Posterior vena cava (tissue), 2 donors: ENCODE measurements at places on chromosomes 6 and 20. TPM values are rescaled to one million over a fixed set of nuclear protein-coding genes. Genes with fewer than 3 reads are reported as not detected.

DNA sequence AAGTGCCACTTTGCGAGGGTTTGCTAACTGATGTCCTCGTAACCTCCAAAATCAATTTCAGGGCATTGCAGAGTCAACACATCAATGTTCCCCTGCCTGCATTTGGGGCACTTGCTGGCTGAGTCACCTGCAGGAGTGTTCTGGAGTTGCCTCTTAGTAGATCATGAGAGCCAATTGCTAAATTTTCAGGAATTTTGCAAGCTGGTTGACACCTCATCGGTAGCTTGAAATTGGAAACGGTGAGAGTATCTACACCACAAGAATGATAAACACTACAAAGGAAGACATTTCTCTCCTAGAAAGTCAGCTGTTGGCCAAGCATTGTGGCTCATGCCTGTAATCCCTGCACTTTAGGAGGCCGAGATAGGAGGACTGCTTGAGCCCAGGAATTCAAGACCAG lies 10.8 kb upstream of the BFSP1 start:
- no peak for DNase-seq

- DNase-seq = no peak
Measured at GRCh38 chr6:110348961-110349690, 9.0 kb downstream of the METTL24 start.

DNA sequence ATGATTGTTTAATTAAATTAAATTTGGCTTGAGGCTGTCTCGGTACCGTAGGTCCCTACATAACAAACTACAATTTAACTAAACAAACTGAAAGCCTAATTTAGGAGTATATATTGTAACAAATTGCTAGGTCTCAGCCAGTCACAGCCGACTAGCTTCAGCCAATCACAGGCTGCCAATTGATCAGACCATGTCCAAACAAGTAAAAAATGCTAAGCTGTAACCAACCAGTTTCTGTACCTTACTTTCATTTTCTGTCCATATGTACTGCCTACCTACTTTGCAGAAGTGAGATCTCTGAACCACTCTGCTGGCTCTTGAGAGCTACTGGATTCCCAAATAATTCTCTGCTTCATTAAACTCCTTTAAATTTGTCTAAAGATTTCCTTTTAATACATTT lies 648.0 kb upstream of the GJE1 start:
- DNase-seq = no peak

- DNase-seq = no peak
Measured at GRCh38 chr6:135801755-135802465, 49.6 kb upstream of the PDE7B start.

DNA sequence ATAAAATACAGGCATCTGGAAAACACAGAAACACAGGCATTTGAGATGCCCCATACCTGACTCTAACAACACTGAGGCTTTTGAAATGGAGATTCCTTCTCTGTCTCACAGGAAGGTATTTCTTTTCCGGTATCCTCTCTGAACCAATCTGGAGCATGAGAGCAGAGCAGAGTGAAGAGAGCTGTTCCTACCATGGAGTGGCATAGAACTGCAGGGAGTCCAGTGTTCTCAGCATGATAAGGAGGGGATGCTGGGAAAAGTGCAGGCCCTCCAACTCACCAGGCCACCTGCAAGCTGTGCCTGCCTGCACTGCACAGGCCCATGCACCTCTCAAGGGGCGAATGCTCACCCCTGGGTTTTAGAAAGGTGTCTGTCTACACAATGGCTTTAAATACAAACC lies 89.2 kb downstream of the FOXA2 start:
- no peak for DNase-seq

GRCh38 chr6:149049230-149049629 lies 268.3 kb upstream of the TAB2 start:
- no peak for DNase-seq

GRCh38 chr20:49850463-49851230 lies 38.0 kb downstream of the SLC9A8 start:
- DNase-seq = no peak

DNA sequence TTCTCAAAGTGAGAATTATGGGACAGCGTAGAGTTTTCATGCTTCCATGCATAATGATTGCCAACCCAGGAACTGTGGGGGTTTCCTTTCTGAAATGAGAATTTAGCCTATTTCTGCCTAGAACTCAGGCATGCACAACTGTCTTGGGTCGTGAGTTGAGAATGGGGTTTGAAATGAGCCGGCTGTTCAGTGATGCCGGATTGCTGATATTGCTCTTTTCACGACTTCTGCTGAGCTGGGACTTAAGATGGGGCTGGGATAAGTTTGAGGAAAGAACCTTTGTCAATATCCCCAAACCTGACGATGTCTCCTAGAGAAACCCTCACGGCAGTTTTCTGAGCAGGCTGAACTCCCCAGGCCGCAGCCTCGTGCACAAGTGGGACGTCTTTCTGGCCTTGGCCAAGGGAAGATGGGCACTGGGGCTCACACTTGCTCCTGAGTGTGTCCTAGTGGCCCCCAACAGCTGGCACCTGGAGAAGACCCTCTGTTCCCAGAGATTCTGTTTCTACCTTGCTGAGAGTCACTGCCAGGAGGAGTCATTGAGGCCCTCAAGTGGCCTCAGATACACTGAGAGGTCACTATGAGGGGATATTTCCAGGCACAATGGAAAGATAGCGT lies 34.1 kb upstream of the RIN2 start:
- no peak for DNase-seq

DNA sequence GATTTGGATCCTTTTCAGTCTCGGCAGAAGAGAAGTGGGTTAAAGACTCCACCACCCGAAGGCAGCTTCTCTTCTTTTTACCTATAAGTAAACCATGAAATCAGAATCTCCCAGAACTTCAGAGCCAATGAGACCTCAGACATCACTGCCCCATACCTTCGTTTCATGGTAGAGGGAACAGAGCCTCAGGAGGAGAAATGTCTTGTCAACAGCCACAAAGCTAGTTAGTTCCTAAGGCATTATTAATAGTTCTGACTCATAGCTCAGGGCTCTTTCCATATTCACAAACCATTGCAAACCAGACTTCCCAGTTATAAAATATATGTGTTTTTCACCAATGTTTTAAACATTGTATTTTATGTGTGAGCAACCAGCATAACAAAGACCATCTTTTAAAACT lies 118.7 kb upstream of the RIPOR2 start:
- no peak for DNase-seq

DNA sequence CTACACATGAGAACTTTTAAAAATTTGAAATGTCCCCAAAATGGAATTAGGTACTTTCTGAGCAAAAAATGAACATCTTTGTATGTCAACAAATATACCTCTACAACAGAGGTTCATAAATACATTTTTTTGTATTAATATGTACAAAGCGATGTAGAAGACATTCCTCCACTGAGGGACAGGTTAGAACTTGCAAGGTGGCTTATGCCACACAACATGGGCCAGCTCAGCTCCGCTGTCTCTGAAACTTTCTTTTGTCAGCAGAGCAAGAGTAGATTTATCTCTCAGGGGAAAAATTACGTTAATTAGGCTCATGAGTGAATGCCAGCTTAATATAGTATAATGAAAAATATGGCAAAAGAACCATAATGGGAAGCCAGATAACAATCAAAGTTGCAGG lies 10.6 kb upstream of the TMEM242 start:
- DNase-seq = no peak

GRCh38 chr6:22613695-22614094 lies 44.3 kb downstream of the HDGFL1 start:
- DNase-seq = no peak

DNA sequence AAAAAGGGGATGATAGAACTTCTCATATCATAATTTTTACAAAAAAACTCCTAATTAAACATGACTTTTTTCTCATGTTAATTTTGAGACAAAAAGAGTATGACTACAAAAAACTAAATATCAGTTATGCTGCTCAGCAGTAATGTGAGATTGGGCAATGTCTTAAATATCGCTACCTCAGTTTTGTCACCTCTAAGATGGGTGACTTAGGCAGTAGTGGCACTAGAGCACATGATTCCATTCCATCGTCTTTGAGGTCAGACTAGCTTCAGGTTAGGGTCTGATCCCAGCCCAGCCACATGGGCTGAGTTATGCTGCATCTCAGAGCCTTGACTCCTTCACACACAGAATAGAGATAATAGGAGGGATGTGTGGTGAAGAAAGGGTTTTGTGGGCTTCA lies 11.0 kb downstream of the DCBLD1 start:
- no peak for DNase-seq

DNA sequence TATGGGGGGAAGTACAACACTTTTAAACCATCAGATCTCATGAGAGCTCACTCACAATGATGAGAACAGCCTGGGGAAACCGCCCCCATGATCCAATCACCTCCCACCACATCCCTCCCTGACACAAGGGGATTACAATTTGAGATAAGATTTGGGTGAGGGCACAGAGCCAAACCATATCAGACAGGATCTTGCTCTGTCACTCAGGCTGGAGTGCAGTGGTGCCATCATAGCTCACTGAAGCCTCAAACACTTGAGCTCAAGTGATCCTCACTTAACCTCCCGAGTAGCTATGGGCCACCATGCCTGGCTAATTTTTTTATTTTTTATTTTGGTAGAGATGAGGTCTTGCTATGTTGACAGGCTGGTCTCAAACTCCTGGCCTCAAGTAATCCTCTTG lies 5.1 kb upstream of the IYD start:
- DNase-seq = no peak

GRCh38 chr20:31740656-31741323 lies 1.7 kb downstream of the TPX2 start:
- DNase-seq = no peak

The FKBP1A gene
- 274 TPM for total RNA-seq

The PRRT1 gene
- 3.6 TPM for total RNA-seq

The HLA-DRA gene
- total RNA-seq = 225 TPM

The ZC3H12D gene
- total RNA-seq = 2.2 TPM

The DCDC2 gene
- total RNA-seq = not detected

The DTD1 gene
- total RNA-seq = 21.5 TPM
